ENCODE measurements at places on chromosomes 12 and 14.

GRCh38 chr12:71448150-71448581, 8.6 kb downstream of the LGR5 start:
- no peak for DNase-seq

GRCh38 chr14:57227083-57227482, 41.6 kb downstream of the EXOC5 start:
- no peak for DNase-seq

GRCh38 chr12:22190-22529, 44.4 kb upstream of the IQSEC3 start:
- DNase-seq: no peak

DNA sequence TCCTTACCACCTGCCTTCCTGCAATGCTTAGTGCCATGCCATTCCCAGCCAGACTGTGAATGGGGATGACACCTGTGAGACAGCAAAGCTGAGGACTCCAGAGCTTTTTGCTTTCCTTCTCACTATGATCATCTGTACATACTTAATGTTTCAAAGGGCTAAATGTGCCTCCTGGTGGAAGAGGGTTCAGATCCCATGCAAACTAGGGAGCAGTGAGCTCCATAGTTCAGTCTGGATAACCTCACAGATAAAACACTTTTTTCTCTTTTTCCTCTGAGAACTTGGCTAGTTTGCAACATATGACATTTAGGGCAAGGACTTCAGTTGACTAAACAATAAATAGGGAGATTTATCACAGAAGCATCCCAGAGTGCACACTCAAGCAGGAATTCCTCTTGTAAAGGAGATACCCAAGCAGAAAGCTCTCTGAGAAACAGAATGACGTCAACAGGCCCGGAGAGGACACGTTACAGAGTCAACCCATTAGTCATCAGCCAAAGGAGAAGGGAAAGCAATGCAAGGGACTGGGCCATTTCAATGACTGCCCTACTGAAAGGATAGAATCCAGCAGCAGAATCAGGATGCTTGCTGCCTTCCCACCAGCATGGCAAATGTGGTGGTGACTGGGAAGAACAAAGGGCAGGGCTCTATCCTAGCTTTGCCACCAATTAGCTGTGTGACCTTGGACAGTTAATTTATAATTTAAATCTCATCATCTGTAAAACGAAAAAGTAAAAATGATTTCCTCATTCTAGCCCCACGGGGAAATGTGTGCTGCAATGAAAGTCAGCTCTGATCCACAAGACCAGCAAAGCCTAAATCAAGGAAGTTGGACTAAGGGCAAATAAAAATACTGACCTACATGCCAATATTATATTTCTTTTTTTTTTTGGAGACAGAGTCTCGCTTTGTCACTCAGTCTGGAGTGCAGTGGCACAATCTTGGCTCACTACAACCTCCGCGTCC, 80.8 kb upstream of the ACTN1 start:
- DNase-seq: no peak

DNA sequence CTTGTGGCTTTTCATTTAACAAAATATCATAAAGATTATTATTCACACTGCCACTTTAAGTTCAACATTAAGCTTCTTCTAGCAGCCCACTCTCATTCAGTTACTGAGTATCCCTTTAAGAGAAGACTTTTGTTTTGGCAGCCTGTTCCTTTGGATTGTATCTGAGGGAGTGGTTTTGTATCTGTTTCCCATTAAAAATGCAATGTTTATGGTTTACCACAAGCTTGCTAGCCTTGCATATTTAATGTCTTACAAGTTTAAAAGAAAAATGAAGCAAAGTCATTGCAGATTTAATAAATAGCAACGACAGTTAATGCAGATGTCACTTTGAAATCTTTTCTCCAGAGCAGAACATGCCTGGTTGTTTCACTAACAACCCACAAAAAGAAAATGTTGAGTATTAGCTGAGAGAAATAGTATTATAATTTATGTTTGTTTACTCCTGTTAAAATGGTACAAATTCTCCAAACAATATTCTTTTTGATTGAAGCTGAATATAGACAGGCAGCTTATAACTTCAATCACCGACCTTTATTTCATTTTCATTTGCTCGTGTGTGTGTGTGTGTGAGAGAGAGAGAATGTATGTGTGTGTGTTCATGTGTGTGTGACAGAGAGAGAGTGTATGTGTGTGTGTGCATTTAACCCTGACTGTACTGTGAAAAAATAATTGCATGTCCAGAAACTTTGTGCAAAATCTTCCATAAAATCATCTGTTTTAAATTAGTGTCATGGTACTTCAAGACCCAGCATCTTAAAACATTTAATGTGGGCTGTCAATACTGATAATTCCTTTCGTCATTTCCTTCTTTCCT, 1.8 kb downstream of the DCN start:
- no peak for DNase-seq

GRCh38 chr12:22406627-22407026, 72.1 kb upstream of the ST8SIA1 start:
- no peak for DNase-seq

- DNase-seq: no peak
Measured at GRCh38 chr12:114253976-114254778, 151.8 kb downstream of the TBX5 start.

- DNase-seq: no peak
Measured at GRCh38 chr12:45348311-45348710, 132.4 kb downstream of the ANO6 start.

GRCh38 chr12:106757623-106758348, 16.7 kb upstream of the RIC8B start:
- no peak for DNase-seq

DNA sequence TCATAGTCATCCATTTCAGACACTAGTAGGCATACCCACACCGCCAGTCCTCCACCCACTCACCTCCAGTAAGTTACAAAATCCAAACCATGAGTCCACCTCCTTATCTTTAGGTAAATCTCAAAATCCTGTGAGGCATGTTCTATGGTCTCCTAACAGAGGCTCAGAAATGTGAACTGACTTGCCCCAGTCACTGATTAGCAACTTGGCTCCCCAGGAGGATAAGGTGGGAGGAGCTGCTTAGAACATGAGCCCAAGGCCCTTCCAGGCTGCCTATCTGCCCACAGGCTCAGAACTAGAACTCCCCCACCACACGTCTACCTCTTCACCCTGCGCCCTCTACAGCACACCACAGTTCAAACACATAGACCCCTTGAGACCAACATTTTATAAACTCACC, 19.9 kb downstream of the SETD3 start:
- DNase-seq: peak; percentile 71

GRCh38 chr14:105143451-105144025, 25.0 kb downstream of the JAG2 start:
- no peak for DNase-seq

- DNase-seq: no peak
Measured at GRCh38 chr14:104277416-104278213, 139.2 kb downstream of the KIF26A start.

DNA sequence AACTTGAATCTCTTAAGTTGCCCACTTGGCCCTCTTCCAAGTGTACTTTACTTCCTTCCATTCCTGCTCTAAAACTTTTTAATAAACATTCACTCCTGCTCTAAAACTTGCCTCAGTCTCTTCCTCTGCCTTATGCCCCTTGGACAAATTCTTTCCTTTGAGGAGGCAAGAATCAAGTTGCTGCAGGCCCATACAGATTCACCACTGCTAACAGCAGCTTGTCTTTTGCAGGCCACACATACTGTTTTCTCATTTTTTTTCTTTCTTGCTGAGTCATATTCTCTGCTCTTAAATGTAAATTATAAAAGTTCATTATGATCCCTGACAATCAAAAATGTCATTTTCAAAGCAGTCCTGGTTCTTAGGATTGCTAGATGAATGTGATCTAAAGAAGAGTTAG, 1820.8 kb upstream of the FLRT2 start:
- DNase-seq: no peak
